ENCODE measurements at places on chromosomes 4 and X. TPM values are rescaled to one million over a fixed set of nuclear protein-coding genes. Genes with fewer than 3 reads are reported as not detected.
A peak's percentile ranks its signal among the peaks of the same experiment; 100 is the strongest.

DNA sequence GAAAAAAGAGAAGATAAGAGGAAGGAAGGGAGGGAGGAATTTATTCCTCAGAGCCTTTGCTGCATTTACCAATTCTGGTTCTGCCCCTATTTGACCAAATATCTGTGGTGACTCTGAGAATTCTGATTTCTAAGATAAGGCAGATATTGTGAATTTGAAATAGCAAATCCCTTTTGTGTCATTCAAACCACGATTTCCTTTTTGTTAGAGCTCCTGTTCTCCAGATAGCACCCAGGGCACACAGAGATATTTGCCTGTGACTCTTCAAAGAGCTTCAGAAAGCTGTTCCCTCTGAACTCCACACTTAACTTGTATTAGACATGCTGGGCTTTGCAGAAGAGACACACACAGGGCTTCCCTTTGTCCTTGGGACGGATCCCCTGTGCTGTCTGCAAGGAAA lies 272.2 kb downstream of the DHRSX start:
- no peak for DNase-seq

The SCD5 gene
- total RNA-seq: 36.6 TPM

The SEL1L3 gene
- 28.2 TPM for total RNA-seq

The HOPX gene
- total RNA-seq: 42.1 TPM

The HGFAC gene
- total RNA-seq: 1.2 TPM

The AR gene
- total RNA-seq: 0.57 TPM

DNA sequence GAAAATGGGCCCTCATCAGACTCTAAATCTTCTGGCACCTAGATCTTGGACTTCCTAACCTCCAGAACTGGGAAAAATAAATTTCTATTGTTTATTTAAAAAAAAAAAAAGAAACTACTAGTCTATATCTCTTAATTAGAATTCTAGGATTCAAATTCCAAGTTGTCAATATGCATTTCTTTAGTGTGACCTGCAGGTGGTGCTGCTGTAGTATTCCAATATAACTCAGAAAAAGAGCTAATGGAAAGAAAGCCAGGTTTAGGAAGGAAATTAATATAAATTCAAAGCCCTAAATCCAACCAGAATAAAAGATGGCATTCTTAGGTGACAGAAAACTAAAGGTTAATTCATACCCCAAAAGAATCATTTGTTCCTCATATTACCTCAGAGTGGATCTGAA lies 80.0 kb upstream of the NALF2 start:
- DNase-seq: no peak

The CXXC4 gene
- total RNA-seq: 3.9 TPM

- DNase-seq: no peak
Measured at GRCh38 chrX:154373340-154374306, 811 bp downstream of the FLNA start.

The STBD1 gene
- 4.1 TPM for total RNA-seq

DNA sequence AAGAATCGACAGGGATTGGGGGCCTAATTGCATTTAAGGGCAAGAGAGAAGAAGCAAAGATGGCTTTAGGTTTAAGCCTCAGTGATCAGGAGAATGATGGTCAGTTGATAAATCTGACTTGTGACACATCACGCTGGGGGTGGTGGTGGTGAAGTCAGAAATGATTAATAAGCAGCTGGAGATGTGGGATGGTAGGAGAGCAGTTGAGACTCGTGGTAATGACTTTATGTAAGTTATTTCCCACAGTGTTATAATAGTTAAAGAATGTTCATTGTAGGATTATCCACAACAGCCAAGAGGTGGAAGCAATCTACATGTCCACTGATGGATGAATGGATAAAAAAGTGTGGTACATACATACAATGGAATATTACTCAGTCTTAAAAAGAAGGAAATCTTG lies 178.9 kb upstream of the GPC4 start:
- no peak for DNase-seq

The NOX1 gene
- total RNA-seq: 0.70 TPM

The CT45A1 gene
- not detected for total RNA-seq

DNA sequence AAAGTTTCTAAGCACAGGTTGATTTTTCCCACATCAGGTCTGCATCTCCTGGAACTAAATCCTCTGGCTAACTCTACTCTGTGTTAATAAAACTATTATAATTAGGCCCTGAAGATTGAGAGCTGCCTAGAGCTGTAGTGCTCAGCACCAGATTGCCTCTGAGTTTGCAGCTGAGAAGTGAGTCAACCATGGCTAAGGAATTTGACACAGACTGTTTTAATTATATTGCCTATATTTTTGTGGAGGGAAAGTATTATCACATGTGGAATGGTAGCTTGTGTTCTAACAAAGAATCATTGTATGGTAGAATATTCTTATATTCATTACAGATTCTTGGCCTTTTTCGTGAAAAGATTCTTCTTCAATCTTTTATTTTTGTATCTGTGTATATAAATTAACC lies 1907.6 kb upstream of the TENM3 start:
- no peak for DNase-seq

DNA sequence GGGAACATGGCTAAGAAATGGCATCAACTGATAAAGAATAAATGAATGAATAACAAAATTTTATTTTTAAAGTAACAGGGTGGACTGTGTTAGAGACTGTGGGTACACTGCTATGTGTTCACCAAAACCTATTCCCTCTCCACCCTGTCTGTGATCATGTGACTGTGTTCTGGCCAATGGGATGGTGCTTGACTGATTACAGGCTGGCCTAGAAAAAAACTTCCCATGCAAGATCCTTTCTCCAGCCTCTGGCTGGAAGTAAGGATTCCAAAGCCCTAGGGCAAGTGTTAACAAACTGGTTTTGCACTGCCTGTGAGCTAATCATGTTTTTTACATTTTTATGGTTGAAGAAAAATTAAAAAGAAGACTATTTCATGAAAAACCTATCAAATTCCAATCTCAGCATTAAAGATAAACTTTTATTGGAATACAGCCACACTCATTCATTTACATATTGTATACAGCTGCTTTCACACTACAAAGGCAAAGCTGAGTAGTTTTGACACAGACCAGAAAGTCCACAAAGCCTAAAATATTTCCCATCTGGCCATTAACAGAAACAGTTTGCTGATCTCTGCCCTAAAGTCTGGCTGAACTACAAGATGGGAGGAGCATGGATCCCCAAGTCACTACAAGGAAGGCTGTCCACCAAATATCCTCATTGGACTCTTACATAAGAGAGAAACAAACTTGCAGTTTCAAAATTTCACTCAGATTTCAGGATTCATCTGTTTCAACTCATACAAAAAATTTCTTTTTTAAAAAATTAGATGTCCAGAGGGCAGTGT lies 133.2 kb downstream of the ARHGAP6 start:
- no peak for DNase-seq

- no peak for DNase-seq
Measured at GRCh38 chrX:112874614-112875013, 34.0 kb upstream of the AMOT start.

GRCh38 chrX:19628011-19628575 lies 112.8 kb upstream of the MAP3K15 start:
- DNase-seq: no peak

DNA sequence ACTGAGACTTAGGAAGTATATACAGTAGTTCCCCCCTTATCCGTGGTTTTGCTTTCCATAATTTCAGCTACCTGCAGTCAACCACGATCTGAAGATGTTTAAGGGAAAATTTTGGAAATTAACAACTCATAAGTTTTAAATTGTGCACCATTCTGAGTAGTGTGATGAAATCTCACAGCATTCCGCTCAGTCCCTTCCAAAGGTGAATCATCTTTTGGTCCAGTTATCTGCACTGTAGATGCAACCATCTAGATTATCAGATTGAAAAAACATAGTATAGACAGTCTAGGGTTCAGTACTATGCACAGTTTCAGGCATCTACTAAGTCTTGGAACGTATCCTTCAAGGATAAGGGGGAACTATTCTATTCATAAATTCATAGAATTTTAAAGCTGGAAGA lies 109.0 kb downstream of the ANXA3 start:
- DNase-seq: no peak

DNA sequence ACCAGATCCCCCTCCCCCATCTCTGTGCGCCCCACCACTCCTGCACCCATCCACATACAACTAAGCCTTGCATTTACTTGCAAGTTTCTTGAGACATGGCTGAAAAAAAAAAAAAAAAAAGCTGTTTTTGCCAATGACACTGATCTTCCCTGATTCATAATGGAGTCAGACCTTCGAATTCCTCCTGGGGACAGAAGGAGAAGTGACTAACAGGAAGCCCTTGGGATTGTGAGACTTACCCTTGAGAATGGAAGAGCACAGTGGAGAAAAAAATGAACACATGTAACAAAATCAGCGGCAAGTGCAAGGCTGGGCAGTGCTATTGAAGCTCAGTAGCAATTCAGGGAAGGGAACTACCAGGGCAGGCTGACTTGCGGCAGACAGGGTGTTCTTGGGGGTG lies 288.4 kb downstream of the BCOR start:
- DNase-seq: no peak

GRCh38 chr4:24321131-24321530 lies 263.2 kb downstream of the DHX15 start:
- DNase-seq: no peak

DNA sequence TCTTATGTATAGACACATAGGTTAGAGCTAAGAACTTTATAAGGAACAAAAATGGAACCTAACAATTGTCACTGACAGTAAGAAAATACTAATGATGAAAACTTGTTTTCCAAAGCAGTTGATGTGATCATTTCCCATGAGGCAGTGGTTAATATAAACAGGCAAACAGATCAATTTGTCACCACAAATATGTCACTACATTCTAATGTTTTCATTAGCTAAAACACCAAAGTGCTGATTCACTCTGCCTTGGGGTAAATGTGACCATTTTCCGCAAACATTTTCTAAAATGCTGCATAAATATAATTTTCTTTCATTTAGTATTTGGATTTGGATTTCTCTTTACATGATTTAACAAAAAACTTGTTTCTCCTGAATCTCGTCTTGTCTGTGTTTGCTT lies 408.9 kb upstream of the CTSO start:
- no peak for DNase-seq

DNA sequence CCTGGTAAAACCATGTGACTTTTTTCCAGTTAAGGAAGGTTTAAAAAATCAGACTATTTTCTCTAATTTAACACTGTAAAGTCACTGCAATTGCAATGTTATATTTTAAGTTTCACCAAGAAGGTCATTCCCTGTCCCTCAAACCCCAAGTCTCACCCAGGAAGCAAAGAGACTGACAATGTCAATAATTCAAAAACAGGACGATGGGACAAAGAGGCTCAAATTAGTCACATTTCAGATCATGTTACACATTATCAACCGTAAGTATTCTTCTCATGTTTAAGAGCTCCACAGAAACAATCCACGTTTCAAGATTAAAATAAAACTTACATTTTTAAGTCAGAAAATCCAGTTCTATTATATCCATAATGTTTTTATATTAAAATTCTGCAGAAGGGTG lies 13.2 kb downstream of the SHISA3 start:
- DNase-seq: no peak

DNA sequence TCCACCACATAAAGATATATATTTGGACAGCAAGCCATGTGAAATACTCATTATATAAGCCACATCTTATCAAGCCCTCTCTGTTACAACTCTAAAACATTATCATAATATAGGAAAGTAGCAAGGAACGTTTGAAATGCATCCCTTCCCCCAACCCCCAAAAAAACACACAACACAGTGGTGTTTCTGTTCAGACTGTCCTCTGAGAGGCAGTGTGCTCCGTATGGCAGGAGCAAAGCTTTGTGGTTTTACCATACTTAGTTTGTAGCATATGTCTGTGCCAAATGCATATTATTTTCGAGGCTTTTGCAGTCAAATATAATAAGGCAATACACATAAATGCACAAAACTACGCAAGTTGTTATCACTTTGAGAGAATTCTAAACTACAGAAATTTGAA lies 194.2 kb downstream of the RAPGEF2 start:
- DNase-seq: no peak

GRCh38 chr4:76213415-76214176 lies at the start of gene SCARB2:
Gene SCARB2 (minus strand): TSS chr4:76213824. CDS start chr4:76213543, 281 bp downstream.
- peak; percentile 88 for DNase-seq

GRCh38 chr4:163598489-163598888 lies 104.0 kb downstream of the TMA16 start:
- DNase-seq: no peak

GRCh38 chr4:159098482-159099127 lies 4.3 kb upstream of the RAPGEF2 start:
- DNase-seq: no peak

The PCDH10 gene
- total RNA-seq: 61.9 TPM

DNA sequence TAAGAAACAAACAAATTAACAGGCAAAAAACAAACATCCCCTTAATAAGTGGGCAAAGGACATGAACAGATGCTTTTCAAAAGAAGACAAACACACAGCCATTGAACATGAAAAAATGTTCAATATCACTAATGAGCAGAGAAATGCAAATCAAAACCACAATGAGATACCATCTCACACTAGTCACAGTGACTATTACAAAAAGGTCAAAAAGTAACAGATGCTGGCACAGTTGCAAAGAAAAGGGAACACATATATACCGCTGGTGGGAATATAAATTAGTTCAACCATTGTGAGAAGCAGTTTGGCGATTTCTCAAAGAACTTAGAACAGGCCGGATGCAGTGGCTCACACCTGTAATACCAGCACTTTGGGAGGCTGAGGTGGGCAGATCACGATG lies 146.1 kb upstream of the NEIL3 start:
- DNase-seq: no peak

- DNase-seq: no peak
Measured at GRCh38 chr4:77861495-77861894, 1.1 kb upstream of the MRPL1 start.
